Effector memory CD4-positive, alpha-beta T cell (primary cell): ENCODE measurements at places on chromosomes 2 and 18.

DNA sequence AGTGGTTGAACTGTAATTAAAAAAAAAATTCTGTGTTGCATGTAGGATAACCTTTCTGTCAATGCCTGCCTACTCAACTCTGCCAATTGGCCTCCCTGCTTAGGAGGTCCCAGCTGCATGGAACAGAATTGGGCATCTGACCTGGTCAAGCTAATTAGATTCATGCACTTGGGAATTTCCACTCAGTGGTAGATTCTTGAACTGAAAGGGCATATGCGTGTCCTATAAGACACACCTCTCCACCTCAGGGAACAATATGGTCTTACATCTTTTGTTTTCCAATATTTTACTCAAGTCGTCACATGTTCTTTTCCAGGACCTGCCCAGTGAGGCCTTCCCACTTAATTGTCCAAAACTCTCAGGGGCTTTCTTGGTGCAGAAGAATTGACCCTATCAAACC, 68.1 kb upstream of the TLK1 start:
- no peak for DNase-seq

DNA sequence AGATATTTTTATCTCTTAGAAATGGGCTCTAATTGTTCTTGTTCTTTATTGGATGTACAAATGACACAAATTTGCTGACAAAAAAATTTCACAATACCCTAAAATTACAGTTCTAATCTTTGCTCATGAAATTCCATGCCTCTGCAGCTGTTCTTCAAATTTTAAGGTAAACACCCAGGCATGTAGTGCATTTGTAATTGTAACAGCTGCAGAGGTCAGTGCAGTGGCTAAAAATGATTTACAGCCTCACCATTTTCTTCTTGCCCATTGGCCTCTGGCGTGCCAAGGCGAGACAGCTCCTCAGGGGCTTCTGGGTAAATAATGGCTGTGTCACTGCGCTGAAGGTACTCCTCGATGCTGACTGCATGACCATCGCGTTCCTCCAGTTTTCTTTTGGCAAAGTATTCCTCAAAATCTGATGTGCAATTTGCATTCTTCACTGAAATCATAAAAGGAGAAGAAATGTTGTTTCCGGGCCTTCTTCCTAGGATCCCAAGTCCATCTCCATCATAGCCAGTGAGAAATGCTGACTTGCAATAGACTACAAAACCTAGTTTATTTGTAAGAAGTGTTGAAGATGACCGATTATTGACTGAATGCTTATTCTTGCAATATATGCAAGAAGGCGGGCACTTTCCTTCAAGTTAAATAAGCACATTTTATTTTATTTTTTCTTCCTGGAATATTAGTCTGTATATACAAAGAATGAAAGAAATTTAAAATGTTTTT, 115.2 kb downstream of the ZEB2 start:
- DNase-seq = no peak

GRCh38 chr2:84971510-84972206, 697 bp downstream of the KCMF1 start:
- peak; percentile 51 for DNase-seq

DNA sequence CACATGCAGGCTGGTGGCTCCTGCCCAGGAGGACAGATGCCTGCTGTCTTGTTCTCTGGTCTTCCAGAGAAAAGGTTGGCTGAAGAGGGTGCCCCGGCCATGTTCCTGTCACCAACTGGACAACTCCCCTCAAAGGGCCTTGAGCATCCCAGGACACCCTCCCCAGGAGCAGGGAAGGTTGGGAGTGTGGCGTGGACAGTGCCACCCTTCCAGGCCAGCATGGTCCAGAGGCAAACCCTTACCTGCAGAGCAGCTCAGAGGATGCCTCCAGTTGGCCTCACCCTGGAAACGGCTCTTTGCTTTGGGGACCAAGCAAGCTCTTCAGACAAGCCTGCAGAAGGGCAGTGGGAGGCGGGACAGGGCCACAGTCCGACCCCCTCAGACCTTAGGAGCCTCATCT, 4.9 kb upstream of the GPC1 start:
- no peak for DNase-seq

DNA sequence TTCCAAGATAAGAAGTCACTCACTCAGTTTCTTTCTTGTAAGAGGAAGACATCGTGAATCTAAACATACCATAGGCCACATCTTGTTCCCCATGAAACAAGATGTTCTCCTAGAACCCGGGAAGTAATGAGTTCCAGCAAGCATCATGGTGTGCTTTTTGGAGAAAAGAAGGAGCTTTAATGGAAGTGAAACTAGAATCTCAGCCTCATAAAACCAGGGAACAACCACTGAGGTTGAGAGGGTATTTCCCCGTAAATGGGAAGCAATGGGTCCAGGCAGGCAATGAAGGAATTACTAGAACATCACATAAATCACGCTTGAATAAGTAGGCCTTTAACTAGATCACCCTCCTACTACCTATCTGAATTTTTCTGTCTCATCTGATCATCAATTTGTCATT, 40.3 kb downstream of the PSTPIP2 start:
- DNase-seq = no peak

GRCh38 chr18:72692086-72692485, 147.9 kb upstream of the CBLN2 start:
- no peak for DNase-seq

DNA sequence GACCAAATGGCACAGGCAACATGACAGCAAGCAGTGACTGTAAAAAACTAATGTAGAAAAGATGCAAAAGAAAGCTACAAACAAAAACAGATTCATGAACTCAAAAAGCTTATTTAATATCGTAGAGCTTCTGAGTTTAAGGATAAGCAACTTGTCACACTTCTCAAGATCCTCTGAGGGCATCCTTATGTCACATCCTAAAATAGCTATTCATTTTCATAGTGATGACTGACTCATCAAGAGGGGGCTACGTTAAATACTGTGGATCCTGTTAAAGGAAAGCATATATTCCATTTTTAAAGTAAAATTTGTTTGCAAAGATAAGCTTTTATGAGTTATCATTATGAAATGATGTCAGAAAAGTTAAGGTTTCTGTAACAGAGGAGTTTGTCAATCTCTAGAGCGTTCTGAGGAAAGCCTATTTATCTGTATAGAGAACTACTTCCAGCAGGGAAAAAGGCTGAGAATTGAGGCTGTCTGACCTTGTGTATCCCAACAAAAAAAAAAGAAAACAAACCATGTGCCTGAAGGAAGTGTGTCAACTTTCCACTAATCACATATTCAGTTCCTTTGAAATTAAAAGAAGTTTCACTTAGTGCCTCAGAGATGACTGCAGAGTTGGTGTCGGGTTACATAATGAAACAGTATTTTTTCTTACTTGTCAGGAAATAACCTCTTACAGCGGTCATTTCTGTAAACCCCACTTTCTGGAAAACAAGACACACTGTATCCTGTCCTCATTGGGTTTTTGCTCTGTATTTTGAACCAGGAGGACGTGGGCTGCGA, 115.5 kb downstream of the ESCO1 start:
- no peak for DNase-seq

- DNase-seq = no peak
Measured at GRCh38 chr2:102435741-102436140, 12.8 kb downstream of the IL18RAP start.

DNA sequence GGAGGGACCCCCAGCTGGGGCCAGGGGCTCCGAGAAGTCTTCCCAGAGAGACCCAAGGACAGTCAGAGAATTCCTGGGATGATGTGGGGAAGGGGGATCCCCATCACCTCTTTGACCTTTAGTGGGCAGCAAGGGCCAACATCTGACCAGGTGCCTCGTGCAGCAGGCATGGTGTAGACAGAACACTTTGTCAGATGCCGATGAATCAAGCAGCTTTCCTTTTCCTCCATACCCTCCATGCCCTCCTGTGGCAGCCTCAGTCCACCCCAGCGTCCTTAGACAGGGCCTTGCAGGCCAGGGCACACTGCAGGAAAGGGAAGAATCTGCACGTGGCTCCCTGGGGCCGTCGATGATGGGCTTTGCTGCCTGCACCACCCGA, 26.3 kb downstream of the GPR55 start:
- DNase-seq = no peak

GRCh38 chr2:214774108-214774507, 35.4 kb downstream of the BARD1 start:
- DNase-seq = no peak

DNA sequence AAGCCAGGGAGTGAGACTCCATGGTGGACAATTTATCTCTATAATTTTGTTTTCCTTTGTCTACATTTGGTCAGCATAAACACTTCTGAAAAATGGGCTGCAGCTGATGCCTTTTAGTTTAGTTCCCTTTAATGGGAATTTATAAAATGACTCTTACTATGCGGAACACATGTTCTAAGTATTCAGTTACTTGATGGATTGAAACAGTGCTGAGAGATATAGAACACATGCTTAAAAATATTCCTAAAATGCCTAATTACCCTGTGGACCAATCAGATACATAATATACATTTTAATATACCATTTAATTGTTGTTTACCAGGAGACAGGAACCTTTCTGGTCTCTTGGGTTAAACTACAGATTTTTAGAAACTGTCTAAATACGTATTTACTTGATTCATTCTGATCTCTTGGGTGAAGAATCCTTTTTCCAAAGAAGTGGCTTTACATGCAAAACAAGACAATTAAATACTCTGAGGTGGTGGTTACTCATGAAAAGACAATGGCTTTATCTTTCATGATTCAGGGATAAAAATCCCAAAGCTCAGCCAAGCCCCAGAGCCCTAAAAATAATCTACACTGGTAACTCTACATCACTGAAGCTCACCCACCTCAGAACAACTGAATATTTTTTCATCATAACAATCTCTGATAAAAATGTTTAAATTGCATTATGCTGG, 128.1 kb upstream of the SERTAD2 start:
- DNase-seq = no peak

GRCh38 chr2:217988014-217988839, 14.6 kb downstream of the TNS1 start:
- peak; percentile 23 for DNase-seq

- no peak for DNase-seq
Measured at GRCh38 chr2:191626497-191627151, 51.3 kb upstream of the NABP1 start.

- DNase-seq = peak; percentile 50
Measured at GRCh38 chr2:233053928-233054784, 6.0 kb upstream of the INPP5D start.

DNA sequence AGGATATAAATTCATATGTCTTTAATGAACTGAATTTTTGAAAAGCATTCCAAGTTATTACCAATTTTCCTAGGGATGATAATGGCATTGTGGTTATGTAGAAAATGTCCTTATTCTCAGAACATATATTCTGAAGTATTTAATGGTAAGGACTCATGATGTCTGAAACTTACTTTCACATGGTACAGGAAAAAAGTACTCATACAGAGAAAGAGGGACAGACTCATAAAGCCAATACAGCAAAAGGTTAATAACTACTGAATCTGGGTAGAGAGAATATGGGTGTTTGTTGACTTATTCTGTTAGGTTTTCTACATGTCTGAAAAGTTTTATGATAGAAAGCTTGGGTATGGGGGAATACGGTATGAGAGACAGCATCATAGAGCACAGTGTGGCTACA, 84.3 kb upstream of the SERTAD2 start:
- DNase-seq = no peak

GRCh38 chr18:13136056-13136903, 82.3 kb upstream of the LDLRAD4 start:
- peak; percentile 12 for DNase-seq

DNA sequence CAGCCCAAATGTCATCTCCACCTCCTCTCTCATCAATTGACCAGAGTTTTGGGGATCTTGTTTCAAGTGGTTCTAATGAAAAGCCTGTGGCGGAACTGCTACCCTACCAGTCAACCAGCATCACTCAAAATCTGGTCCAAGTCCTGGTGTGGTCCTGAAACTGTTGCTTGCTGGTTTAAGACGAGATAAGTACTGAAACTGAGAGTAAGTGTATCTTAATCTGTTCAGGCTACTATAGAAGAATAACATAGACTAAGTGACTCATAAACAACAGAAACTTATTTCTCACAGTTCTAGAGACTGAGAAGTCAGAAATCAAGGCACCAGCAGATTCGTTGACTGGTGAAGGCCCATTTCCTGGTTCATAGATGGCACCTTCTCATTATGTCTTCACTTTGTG, 879 bp upstream of the GALNT5 start:
- no peak for DNase-seq

DNA sequence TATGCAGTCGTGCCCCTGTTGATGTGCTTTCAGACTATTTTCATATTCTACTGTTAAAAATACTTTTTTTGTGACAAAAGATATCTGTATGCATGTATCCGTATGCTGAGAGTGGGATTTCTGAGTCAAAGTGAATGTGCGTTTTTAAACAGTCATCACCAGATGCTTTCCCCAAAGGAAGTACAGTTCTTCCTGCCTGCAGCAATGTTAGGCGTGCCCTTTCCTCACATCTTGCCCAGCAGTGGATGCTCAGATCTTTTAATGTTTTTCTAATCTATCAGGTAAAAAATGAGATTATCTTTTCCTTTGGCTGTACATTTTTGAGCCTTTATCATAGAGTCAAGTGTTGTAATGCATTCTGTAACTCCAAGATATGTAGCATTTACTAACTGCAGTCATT, 111.7 kb downstream of the PTPRM start:
- DNase-seq = no peak
